Activated naive CD4-positive, alpha-beta T cell treated with anti-CD3 and anti-CD28 coated beads for 36 hours (primary cell): ENCODE measurements at places on chromosomes 1 and 21. TPM values are rescaled to one million over a fixed set of nuclear protein-coding genes. Genes with fewer than 3 reads are reported as not detected.

GRCh38 chr1:44830900-44831304 is 12.2 kb downstream of the PTCH2 start:
- no peaks in the 10 kb centered on the region for H3K36me3 ChIP-seq
- H3K4me1 ChIP-seq: peaks cover 3% of the 10 kb centered on the region

DNA sequence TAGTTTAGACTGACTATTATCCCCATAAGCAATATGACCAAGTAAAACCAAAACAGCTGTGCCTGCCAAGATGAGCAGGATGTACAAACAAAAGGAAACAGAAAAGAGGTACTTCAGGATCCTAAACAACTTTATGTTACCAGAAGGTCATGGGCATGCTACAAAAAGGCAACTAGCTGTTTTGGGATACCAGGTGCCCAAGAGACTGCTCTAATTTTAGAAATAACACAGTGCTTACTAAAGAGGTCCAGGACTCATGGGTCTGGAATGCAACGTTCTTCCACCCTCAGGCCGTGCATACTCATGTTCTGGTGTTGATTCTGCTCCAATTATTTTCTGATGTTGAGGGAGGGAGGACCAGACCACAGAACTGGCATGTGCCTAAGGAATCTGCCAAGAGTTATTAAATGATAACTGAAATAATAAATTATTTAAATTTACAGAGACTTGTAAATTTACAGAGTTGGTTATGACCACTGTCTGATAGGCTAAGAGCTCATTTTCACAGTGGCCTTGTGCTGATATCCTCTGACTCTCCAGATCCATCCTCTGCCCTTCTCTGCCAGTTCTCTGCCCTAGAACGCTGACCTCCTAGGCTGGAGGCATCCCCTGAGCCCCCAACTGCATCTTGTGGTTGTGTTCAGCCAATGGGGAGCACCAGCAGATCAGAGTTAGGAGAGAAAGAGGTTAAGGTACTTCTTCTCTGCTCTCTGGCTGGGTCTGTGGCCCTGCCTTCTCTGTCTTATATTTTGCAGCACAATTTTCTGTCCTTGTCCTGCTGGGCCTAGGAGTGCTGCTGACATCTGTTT is 37.7 kb upstream of the BCL10 start:
- H3K27ac ChIP-seq: no peak overlapping the region
- peaks cover 29% of the 10 kb centered on the region for H3K27me3 ChIP-seq
- no peak overlapping the region for H3K4me3 ChIP-seq
- DNase-seq: no peak
- no peaks in the 10 kb centered on the region for H3K4me1 ChIP-seq

- DNase-seq: no peak
- no peaks in the 10 kb centered on the region for H3K36me3 ChIP-seq
- H3K27me3 ChIP-seq: peaks cover 2% of the 10 kb centered on the region
- no peak overlapping the region for H3K4me3 ChIP-seq
- H3K4me1 ChIP-seq: no peaks in the 10 kb centered on the region
Measured at GRCh38 chr1:85413169-85413568, 51.8 kb downstream of the DDAH1 start.

GRCh38 chr1:115282807-115283208 is 55.2 kb downstream of the NGF start:
- H3K4me3 ChIP-seq: no peak overlapping the region
- H3K27me3 ChIP-seq: peaks cover 4% of the 10 kb centered on the region
- no peak overlapping the region for H3K27ac ChIP-seq
- no peak for DNase-seq
- H3K4me1 ChIP-seq: no peaks in the 10 kb centered on the region
- H3K36me3 ChIP-seq: no peaks in the 10 kb centered on the region

GRCh38 chr1:32652244-32652962 is 1.4 kb downstream of the RBBP4 start:
- H3K4me1 ChIP-seq: peaks cover 56% of the 10 kb centered on the region
- H3K27me3 ChIP-seq: no peaks in the 10 kb centered on the region
- H3K36me3 ChIP-seq: peaks cover 49% of the 10 kb centered on the region
- peak overlapping the region; percentile 100 for H3K27ac ChIP-seq

DNA sequence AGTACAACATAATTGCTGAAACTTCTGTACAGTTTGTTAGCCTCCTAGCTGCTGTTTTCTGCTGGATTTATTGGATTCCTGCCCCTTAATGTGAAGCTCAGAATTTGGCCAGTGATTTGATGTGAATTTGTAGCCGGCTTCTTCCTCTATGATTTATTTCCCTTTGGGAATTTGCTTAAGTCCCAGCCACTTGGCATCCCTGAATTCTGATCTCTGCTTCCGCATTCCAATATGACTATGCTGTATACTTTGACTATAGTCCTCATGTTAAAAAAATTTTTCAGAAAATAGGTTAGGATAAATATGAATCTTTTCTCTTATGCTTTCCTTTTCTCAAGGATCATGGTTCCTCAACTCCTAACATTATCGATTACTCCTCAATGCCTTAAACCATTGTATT is 12.4 kb upstream of the LRIF1 start:
- DNase-seq: no peak
- H3K4me3 ChIP-seq: no peak overlapping the region
- H3K27me3 ChIP-seq: peaks cover 15% of the 10 kb centered on the region
- no peak overlapping the region for H3K27ac ChIP-seq

DNA sequence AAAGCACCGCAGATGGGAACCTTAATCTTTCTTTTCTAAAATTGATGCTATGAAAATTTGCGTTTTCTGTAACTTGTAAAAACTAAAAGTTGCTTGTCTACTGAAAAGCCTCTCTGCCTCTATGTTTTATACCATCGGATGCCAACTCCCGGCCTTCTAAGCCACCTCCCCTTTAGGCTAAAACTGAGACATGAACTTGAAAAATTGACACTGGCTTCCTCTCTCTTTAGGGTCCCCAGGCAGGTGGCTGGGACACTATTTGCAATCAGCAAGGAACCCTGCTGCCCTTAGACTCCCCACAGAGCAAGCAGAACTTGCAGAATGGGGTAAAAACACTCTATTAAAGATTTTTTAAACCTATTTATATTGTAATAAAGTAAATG is 151.1 kb upstream of the CAMK1G start:
- no peak overlapping the region for H3K4me3 ChIP-seq
- no peaks in the 10 kb centered on the region for H3K36me3 ChIP-seq
- DNase-seq: no peak

DNA sequence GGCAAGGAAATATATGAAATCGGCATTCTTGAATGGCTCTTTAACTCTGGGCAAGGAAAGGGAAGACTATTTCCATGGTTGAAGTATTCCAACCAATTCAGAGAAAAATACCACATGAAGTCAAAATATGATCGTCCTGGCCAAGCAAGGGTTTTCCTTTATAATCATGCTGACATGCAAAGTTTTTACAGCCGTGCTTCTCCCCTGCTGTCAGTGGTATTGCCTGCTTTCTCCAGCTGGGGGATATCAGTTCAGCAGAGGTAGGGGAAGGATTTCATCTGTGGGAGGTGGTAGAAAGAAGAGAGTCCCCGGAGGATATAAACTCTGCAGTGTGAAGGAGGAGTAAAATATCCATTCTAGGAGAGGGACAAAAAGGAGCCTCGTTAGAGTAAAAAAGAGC is 322.8 kb downstream of the PAPPA2 start:
- no peak for DNase-seq
- H3K27ac ChIP-seq: no peak overlapping the region
- H3K36me3 ChIP-seq: no peaks in the 10 kb centered on the region
- H3K4me3 ChIP-seq: no peak overlapping the region

- no peak for DNase-seq
- H3K36me3 ChIP-seq: no peaks in the 10 kb centered on the region
- H3K27ac ChIP-seq: no peak overlapping the region
- H3K4me1 ChIP-seq: no peaks in the 10 kb centered on the region
- H3K27me3 ChIP-seq: peaks cover 7% of the 10 kb centered on the region
Measured at GRCh38 chr1:227415115-227415790, 97.0 kb upstream of the CDC42BPA start.

GRCh38 chr1:8908388-8909151 is 30.1 kb upstream of the ENO1 start:
- H3K27ac ChIP-seq: no peak overlapping the region
- H3K4me3 ChIP-seq: no peak overlapping the region
- H3K36me3 ChIP-seq: no peaks in the 10 kb centered on the region
- peaks cover 15% of the 10 kb centered on the region for H3K4me1 ChIP-seq

DNA sequence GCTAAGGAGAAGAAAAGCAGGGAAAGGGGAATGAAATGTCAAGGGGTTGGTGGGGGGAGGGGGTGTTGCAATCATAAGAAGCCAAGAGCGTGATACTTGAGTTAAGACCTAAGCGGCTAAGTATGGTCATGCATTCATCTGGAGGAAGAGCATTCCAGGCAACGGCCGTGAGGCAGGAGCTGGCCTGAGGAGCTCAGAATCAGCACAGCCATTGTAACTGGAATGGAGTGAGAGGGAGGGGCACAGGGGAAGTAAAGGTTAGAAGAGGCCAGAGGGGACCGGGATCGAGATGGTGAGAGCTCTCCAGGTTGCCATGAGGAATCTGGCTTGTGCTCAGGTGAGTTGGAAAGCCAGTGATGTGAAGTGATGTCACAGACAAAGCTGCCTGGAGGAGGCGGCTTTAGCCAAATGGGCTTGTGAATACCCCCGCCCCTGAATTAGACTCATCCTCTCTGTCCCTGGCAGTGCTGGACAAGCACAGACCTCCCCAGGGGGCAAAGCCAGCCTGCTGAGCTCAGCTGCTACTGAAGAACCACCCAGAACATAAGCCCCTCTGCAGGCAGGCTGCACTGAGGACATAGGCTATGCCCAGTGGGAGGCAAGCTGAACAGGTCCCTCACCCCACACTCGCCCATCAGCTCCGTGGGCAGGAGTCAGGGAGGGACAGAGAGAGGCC is 61.1 kb upstream of the LAPTM5 start:
- H3K27ac ChIP-seq: no peak overlapping the region
- no peaks in the 10 kb centered on the region for H3K36me3 ChIP-seq
- H3K4me1 ChIP-seq: peaks cover 5% of the 10 kb centered on the region
- H3K4me3 ChIP-seq: no peak overlapping the region
- H3K27me3 ChIP-seq: peaks cover 35% of the 10 kb centered on the region

GRCh38 chr21:32317726-32318125 is 19.1 kb downstream of the MRAP start:
- no peaks in the 10 kb centered on the region for H3K4me1 ChIP-seq
- H3K27ac ChIP-seq: no peak overlapping the region

DNA sequence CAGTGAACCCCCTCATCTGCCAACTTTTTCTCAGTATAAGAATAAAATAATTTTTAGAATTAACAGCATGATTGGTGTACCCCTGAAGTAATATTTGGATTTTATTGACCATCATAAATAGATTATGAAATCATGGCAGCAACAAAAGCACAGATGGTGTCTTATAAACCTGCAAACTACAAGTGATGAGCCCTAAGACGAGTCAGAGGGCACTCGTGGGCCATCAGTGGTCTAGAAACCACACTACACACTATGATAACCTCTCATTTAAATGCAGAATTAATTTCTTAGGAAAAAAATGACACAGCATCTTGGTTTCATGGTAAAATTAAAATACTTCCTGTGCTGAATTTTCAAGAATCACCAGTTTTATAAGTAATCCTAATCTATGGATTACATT is 312.4 kb downstream of the PTBP2 start:
- H3K27me3 ChIP-seq: no peaks in the 10 kb centered on the region
- no peaks in the 10 kb centered on the region for H3K4me1 ChIP-seq
- DNase-seq: no peak
- H3K4me3 ChIP-seq: no peak overlapping the region
- H3K27ac ChIP-seq: no peak overlapping the region

DNA sequence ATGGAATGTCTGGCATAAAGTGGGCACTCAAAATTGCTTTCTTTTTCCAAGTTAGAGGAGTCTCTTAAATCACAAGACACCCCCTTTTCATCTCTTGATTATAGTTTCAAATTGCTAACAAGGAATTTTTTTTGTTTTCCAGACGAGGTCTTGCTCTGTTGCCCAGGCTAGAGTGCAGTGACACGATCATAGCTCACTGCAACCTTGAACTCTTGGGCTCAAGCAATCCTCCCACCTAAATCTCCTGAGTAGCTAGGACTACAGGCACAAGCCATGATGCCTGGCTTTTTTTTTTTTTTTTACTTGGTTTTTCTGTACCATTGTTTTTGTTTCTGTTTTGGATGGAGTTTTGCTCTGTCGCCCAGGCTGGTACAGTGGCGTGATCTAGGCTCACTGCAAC is 20.8 kb downstream of the ZZZ3 start:
- no peak overlapping the region for H3K27ac ChIP-seq
- no peak for DNase-seq
- H3K27me3 ChIP-seq: no peaks in the 10 kb centered on the region
- no peak overlapping the region for H3K4me3 ChIP-seq
- peaks cover 16% of the 10 kb centered on the region for H3K36me3 ChIP-seq

GRCh38 chr21:28789523-28789922 is 203.2 kb downstream of the LTN1 start:
- no peaks in the 10 kb centered on the region for H3K27me3 ChIP-seq
- DNase-seq: no peak
- no peak overlapping the region for H3K27ac ChIP-seq
- H3K4me3 ChIP-seq: no peak overlapping the region
- H3K36me3 ChIP-seq: peaks cover 8% of the 10 kb centered on the region

GRCh38 chr1:20102875-20103274 is 16.5 kb downstream of the PLA2G2D start:
- H3K27ac ChIP-seq: peak overlapping the region; percentile 57
- H3K36me3 ChIP-seq: no peaks in the 10 kb centered on the region
- H3K4me1 ChIP-seq: peaks cover 8% of the 10 kb centered on the region
- DNase-seq: peak; percentile 13

GRCh38 chr1:156804572-156805243 is 11.9 kb downstream of the SH2D2A start:
- no peak for DNase-seq
- peaks cover 44% of the 10 kb centered on the region for H3K36me3 ChIP-seq
- peaks cover 30% of the 10 kb centered on the region for H3K4me1 ChIP-seq
- H3K27me3 ChIP-seq: no peaks in the 10 kb centered on the region
- H3K27ac ChIP-seq: peak overlapping the region; percentile 71

DNA sequence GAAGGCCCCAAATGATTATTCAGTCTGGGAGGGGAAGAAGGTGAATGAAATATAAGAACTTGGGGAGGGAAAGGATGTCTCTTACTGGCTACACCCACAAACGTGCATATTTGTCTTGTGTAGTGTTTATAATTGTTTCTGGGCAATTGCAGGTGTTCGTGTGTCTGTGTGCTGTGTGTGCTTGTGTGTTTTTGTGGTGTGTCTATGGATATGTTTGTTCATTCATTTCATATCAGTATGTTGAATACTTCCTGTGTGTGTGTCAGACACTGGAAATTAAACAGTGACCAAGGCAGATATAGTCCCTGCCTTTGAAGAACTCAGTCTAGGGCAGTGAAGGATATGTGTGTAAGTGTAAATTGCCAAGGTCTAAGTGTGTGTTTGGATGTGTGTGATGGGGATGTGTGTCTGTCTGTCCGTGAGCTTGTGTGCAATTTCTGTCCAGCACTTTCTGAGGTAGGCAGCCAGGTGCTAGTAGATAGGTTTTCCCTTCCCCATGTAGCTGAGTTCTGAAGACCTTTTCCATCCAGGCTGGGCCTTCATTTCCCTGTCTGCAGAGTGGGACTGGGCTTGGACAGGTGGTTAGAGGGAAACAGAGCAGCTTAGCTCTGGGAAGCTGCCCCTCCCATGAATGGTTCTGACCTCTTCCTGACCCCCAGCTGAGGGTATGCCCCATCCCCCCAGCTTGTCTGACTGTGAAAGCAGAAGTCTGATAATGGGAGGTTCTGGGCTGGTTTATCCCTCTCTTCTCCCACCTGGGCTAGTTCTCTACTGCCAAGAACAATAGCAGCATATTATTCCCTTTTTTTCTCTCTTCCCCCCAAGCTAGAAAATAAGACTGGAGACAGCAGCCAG is 3.8 kb downstream of the AGO1 start:
- peaks cover 44% of the 10 kb centered on the region for H3K4me1 ChIP-seq
- no peaks in the 10 kb centered on the region for H3K27me3 ChIP-seq
- no peak for DNase-seq

ADGRL2 gene
- not detected for total RNA-seq

RIPPLY3 gene
- 0.10 TPM for total RNA-seq

OR2T11 gene
- not detected for total RNA-seq

VTCN1 gene
- total RNA-seq: not detected

RRP1 gene
- 33.6 TPM for total RNA-seq

KIRREL1 gene
- not detected for total RNA-seq

LCE1D gene
- not detected for total RNA-seq

CDKN2C gene
- 13.5 TPM for total RNA-seq
